ENCODE measurements at places on chromosomes 7 and 10.

- DNase-seq = no peak
Observed at GRCh38 chr7:95324431-95324830, at the start of gene PON1. Gene PON1 (minus strand): TSS chr7:95324532. CDS start chr7:95324475, 57 bp downstream.

- DNase-seq = no peak
Observed at GRCh38 chr7:112176241-112176640, 30.0 kb downstream of the DOCK4 start.

DNA sequence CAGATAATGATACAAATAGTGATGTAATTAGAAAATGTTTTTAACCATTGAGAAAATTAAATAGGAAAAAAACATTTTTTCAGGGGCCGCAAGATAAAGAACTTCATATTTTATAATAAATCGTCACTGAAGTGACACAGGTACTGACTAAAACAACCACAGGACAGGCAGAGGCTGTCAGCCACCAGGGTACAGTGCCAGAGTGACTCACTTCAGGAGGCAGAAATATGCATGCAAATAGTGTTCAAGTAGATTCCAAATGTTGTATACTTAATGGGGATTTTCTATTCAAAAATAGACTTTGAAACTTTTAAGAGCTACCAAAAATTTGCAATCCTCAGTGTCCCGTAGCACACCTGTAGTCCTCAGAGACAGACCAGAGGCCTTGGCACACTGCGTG is 68.6 kb downstream of the FRMPD2 start:
- DNase-seq = no peak

DNA sequence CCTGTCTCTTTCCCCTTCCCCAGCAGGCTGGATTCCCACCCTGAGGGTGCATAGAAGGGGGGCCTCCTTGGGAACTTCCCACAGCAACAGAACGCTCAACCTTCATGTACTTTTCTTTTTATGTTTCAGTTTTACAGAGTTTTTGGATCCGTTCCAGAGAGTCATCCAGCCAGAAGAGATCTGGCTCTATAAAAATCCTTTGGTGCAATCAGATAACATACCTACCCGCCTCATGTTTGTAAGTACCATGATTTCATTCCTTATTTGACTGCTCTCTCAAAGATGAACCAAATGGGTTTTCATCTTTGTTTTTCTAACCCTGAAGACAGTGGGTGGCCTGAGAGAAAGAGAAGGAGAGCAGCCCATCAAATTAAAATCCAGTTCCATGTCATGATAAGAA is 46.7 kb downstream of the PLPP4 start:
- no peak for DNase-seq

DNA sequence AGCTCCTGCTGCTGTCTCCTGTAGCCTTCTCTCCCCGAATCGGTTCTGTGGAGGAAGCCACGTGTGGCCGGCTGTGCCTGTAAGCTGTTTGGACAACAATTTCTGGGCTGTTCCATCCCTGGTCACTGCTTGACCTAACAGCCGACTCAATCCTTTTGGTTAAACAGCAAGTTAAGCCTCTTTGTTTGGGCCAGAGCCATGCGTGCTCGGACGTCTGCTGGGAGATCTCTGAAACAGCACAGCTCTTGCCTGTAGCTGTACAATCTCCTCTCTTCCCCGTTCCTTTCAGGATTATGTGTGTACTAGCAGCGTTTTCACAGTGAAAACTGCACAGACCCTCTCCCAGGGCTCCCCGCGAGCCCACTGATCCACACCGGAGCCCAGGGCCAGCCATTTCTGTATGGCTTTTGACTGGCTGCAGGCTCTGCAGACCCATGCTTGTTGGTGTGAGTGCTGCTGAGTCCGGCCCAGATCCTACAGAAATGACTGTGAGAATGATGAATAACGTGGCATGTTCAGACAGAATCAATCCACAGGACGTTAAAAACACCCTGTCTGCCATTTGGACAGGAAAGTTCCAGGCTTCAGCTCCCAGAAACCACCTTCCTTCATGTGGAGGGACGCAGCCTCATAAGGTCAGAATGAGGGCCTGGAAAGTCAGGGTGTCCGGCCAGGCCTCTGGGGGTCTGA is 428.6 kb upstream of the ADARB2 start:
- DNase-seq = no peak

DNA sequence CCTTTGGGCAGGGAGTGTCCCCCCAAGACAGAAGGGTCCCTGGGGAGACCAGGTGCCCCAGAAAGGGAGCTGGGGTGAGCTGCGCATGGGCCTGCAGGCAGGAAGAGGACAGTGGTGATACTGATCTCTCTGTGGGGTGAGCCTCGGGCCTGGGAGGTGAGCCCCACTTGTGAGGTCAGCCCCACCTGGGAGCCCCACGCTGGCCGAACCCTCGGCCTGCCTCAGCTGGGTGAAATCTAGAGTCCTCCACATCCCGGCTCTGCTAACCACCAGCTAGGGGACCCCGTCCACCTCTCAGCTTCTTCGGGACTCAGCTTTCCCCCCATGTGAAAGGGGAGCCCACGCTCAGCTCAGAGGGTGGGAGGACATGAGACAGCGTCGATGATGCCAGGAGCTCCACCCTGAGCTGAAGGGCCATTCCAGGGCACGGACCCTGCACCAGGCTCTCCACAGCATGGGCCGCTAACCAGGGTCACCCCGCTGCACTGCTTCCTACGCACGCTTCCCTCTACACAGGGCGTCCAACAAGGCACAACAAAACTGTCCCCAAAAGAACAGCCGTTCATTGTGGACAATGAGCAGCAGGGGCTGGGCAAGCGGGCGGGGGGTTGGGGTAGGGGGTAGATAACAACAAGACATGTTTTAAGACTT is 48.7 kb downstream of the CAMK2B start:
- DNase-seq = no peak

DNA sequence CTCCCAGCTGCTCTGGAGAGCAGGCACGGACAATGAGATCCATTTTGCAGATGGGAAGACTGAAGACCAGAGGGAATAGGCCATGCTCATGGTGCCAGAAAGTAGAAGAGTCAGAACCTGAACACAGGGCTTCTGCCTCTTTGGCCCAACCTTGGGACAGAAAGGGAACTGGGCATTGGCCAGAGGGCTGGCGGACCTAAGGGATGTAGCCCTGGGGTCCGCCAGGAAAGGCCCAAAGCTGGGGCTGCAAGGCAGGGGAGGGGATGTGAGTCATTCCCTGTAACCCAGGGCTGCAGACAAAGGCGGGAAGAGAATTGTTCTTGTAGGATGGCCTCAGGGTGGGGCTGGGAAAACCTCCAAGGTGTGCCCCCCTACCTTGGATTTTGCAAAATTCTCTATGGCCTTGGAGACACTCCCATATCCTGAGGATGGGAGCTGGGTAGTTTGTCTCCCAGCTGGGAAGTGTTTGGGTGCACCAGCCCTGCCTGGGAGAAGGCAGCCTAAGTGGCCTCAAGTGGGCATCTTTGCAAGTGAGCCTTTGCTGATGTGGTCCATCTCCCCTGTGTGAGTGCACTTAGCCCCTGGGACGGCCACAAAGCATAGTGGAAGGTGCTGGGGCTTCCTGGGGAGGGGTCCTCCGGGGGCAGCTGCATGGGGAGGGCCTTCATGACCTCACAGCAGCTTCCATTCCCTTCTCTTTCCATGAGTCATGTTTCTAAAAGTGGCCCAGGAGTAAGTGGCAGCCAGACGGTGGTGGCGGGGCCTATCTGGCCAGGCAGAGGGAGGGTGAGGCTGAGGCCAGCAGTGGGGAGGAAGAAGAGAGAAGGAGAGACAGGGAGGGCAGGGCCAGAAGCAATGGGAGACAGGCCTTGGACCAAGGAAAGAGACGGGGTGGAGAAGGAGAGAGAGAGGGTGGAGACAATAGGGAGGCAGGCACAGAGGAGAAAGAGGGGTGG is 9.2 kb downstream of the AQP1 start:
- no peak for DNase-seq

DNA sequence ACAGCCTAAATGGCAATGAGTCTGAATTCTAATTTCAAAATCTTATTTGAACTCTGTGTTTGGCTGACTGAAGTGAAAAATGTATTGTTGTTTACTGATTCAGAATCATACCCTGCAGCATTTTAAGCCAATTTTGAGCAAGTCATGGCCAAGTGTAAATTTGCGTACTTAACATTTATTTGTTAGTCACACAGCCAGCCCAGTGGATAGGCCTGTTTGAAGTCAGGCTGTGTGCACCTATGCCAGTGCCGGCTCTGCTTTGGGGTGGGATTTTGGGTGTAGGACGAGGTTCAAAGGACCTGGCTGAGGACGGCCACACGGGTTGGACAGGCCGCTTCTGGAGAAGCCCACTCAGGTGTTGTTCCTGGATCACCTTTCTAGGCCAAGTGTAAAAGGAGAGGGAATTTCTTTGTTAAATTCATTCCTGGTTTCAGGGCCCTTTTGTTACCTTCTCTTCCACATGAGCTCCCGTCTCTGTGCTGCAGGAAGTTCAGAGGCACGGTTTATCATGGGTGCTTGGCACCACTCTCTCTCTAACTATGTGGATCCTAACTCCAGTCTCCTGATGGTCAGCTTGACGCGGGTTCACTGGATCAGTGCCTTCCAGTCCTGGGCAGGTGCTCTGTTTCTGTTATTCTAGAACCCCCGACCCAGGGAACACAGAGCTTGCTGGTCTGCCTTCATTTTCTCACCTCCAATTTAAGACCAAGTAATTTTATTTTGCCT is 84.7 kb downstream of the CCNY start:
- DNase-seq = no peak

GRCh38 chr7:1981878-1982230 is 250.9 kb downstream of the MAD1L1 start:
- DNase-seq = no peak

- no peak for DNase-seq
Observed at GRCh38 chr10:86245015-86245394, 121.6 kb downstream of the GRID1 start.

DNA sequence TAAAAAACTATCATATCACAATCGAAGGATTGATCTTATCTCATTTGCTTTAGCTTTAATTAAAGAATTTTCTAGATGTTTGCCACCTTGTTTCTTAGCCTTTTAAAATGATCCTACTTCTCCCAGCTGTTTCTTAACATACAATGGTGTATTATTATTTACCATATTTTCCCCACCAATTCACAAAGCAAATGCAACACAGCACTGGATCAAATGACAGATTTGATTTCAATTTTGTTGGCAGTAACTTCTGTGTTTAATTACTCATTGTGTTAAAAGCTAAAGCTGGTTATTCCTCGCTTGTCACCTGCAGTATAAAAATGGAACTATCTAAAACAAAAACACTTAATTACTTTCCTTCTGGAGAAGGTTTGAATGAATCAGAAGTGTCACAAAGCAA is 19.6 kb downstream of the SVIL start:
- DNase-seq = no peak

GRCh38 chr10:131744346-131744745 is 156.5 kb upstream of the PPP2R2D start:
- no peak for DNase-seq

DNA sequence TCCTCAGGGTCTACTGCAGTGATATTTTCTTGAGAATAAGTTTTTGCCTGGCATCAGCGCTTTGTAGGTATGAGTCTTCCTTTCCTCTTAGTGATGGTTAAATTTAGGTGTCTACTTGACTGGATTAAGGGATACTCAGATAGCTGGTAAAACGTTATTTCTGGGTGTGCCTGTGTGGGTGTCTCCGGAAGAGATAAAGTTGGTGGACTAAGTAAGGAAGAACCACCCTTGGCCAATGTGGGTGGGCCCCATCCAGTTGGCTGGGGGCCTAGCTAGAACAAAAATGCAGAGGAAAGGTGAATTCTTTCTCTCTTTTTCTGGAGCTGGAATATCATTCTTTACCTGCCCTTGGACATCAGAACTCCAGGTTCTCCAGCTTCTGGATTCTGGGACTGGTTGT is 138.8 kb downstream of the ADCYAP1R1 start:
- DNase-seq = no peak

- DNase-seq = no peak
Observed at GRCh38 chr10:69576334-69577011, 3.3 kb upstream of the NEUROG3 start.

DNA sequence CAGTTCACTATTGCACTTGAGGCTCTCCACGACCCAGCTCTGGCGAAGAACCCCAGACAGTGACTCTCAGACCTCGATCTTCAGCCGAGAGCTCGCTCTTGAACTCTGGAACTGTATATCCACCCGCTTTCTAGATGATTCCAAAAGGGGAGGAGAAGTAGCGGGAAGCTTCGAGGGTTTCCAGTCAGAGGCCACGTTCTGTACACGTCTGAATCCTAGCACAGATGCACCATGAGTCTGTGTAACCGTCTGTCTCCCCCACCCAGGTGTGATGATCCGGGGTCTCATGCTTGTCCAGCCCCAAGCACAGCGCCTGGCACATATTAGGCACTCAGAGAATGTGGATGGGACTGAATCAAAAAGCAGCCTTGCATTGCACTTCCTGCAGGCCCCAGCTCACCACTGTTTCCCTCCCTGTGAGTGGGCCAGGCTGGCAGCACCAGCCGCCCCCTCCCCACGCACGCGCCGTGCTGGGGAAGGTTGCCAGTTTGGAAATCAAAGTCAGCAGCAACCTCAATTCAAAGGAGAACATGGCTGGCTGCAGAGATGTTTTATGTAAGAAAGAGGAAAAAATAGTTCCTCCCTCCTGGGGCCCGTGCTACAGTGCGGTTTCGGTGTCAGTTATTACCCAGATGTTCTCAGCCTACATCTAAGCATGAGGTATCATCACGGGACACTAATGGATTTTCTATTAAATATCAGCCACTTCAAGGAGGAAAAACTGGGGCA is 5.7 kb downstream of the GRID2IP start:
- DNase-seq = no peak

GRCh38 chr10:84543948-84544347 is 215.6 kb downstream of the CCSER2 start:
- DNase-seq = no peak

GRCh38 chr10:19815731-19816410 is 361 bp upstream of the PLXDC2 start:
- no peak for DNase-seq

DNA sequence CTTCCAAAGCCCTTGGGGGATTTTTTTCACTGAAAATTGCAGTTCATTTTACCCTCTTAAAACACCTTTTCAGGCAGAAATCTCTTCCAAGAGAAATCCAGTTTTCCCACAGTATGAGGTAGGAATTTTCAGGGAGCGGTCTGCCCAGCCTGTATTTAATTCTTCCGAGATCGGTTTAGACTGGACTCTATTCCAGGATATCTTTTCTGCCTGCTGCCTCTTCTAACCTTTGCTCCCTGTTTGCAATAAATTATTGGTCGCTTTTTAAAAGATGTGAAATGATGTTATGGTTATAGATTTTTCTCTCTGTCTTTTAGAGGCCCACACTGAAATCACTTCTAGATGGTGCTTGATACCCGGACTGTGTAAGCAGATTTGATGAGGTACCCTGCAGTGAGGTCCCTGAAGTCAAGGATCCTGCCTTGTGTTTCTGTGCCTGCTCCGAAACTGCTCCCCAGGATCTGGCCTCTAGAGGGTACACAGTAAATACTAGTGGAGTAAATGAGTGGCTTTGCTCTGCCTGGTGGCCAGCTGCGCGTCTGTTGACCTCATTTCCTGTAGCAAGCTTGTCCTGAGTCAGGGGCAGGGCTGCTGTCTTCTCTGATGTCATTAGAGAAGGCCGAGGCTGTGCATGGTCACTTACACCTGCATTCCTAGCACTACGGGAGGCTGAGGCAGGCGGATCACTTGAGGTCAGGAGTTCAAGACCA is 191.6 kb downstream of the FANK1 start:
- no peak for DNase-seq

- no peak for DNase-seq
Observed at GRCh38 chr7:50206453-50207250, 97.9 kb upstream of the IKZF1 start.

- no peak for DNase-seq
Observed at GRCh38 chr7:88377434-88377833, 70.7 kb upstream of the STEAP4 start.

- DNase-seq = no peak
Observed at GRCh38 chr10:62778125-62778524, 26.4 kb upstream of the ADO start.

Data from fibroblast of the conjunctiva (primary cell).